ENCODE measurements at places on chromosomes 7 and 10.

DNA sequence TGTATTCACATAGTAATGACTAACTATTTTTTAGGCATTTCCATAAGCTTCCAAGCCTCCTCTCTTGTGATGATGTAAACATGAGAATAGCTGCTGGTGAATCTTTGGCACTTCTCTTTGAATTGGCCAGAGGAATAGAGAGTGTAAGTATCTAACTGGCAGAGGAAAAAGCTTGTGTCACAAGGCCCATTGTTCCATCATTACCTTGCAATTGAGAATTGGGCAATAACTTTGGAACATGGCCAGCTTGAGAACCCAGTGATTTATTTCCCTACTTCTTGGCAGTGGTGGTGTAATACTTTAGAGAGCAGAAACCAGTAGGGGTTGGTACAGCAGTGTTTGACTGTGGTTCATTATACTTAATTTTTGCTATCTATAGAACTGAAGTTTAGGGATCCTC, 12.0 kb downstream of the IFRD1 start:
- no peak for DNase-seq

DNA sequence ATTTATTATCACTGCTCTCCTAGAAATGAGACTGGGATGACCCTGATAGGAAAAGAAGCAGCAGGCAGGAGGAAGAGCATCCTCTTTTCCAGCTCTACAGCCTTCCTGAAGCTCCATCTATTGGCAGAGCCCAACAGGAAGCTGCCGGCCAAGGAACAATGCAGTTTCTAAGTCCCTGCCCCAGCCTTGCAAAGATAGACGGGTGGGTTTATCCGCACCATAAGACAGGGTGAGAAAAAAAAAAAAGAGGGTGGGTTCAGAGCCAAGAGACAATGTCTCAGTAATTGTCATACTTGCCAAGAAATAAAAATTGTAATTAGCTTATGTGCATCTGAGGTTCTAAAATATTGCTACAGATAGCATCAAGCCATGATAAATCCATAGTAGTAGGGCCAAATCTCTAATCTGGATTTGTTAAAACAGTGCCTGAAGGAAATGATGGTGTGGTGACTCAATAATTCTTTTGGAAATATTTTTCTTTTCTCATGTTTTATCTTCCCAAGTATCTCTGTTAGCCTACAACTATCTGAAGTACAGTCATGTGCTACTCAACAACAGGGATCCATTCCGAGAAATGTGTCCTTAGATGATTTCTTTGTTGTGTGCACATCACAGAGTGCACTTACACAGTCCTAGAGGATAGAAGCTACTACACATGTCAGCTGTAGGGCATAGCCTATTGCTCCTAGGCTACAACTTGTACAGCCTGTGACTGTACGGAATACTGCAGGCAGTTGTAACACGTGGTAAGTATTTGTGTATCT, 242.9 kb upstream of the CXCL12 start:
- DNase-seq = no peak

- DNase-seq = no peak
Observed at GRCh38 chr10:94239696-94240095, 123.0 kb downstream of the NOC3L start.

DNA sequence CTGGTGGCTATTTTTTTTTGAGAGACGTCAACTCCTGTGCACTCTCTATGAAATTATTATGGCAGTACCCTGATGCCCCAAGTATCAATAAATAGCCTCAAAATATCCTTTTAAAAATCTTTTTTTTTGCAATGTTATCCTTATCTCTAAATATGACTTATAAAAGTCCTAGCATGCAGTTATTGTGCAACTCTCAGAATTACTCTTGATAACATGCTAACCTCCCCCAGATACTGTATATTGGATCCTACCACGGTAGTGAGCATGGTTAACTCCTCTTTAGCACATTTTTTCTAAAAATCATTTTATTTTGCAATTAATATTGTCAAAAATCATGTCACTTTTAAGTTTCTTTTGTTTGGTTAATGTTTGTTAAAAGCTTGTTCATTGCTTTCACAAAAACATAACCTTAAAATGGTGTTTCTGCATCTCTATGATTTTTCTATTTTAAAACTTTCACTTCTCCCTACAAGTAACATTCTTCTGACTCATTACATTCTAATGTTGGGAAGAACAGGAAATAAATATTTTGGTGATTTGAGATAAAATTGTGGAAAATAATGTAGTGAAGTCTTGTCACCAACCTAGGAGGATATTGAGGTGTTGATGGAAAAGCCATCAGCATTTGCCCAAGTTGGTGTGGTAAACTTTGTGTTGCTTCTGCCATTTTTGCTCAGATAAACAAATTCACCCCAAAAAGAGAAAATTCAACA, 42.1 kb upstream of the ADRA2A start:
- DNase-seq = no peak

GRCh38 chr7:106033735-106034134, 70.7 kb downstream of the CDHR3 start:
- no peak for DNase-seq

GRCh38 chr7:45082031-45082830, 6.5 kb downstream of the NACAD start:
- DNase-seq = no peak

- DNase-seq = no peak
Observed at GRCh38 chr10:29636178-29636577, 1.4 kb upstream of the SVIL start.

DNA sequence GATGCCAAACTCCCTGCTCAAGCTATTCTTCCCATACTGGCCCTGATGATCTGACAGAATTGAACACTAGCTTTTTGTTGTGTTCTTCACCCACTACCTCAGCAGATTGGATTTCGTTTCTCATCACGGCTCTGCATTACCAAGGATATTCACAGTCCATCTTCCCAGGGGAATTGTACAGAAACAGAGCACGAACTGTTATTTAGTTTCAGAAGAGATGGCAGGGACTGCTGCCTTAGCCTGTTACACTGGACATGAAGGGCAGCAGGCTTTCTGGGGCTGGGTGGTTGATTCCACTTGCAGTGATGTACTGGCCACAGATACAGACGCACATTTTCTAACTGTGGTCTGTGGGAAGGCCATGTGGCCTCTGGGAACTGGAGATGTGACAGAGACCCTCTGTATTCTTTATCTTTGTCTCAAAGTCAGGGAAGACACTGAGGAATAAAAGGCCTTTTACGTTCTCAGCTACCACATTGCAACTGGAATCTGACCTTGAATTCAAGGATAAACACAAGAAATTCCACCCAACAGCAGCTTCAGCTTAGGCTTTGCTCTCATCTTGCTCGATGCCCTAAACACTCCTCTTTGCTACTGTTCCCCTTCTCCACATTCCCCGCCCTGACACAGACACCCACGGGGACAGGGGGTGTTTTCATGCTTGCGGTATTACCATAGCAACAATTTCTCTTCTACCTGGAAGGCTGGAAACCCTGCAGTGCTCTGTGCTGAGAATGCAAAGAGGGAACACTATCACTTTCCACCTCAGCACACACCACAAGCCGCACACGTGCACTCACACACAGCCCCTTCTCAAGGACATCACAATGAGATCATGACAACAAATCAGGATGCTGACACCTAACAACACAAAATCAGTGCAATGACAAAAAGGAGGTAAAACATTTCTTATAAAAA, 81.7 kb downstream of the RNF216 start:
- no peak for DNase-seq

DNA sequence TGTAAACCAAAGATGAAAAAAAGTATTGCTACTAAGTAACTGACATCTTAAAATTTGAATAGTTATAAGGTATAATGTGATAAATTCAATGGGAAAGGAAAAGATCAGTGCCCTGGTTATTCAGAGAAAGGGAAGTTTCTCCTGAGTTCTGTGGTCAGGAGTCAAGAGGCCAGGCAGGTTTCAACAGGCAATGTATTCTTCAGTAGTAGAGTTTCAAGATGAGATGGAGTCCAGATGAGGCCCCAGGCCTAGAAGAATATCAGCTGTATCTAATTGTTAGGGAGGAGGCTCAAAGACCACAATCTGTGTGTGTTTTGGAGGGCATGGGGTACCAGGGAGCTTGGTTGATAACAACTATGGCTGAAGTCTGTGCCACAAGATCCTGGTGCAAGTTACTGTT, 101.4 kb upstream of the DLX6 start:
- no peak for DNase-seq

DNA sequence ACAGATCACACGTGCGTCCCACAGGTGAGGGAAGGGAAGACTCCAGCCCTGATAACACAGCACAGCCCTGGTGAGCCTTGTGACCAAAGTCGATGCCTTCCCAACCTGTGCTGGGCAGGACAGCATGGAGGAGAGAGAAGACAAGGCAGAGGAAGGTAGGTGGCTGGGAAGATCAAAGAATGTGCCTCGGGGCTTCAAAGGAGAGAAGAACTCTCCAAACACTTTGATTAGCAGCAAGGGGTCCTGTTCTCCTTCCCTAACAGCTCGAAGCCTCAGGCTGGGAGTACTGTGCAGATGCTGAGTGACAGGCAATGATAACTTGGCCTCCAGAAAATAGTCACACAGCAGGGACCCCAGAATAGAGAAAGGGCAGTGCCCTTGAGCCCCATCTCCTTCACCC, 288.5 kb downstream of the TCERG1L start:
- no peak for DNase-seq

DNA sequence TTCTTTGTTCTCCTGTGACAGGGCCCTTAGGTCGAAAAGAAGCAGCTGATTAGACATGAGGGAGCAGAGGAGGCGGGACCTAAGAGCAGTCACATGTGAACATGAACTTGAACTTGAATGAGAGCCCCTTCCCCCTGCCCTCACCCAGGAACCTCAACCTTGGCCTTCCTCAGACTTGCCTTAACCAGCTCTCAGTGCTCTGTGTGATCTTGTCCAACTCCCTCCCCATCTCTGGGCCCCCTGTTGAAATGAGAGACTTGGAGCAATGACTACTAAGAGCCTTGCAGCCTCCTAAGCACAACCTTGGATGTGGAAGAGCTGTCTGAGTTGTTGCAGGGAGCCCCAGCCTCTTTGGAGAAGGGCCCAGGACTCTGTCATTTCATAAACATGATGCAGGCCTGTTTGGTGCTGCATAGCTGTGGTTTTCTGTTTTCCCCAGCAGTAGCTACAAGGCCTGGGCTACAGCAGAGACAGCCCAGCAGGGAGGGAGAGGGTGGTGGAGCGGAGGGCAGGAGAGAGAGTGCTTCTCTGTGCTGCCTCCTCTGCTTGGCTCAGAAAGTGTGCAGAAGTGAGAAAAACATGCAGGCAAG, 123.9 kb upstream of the ZMIZ1 start:
- no peak for DNase-seq

DNA sequence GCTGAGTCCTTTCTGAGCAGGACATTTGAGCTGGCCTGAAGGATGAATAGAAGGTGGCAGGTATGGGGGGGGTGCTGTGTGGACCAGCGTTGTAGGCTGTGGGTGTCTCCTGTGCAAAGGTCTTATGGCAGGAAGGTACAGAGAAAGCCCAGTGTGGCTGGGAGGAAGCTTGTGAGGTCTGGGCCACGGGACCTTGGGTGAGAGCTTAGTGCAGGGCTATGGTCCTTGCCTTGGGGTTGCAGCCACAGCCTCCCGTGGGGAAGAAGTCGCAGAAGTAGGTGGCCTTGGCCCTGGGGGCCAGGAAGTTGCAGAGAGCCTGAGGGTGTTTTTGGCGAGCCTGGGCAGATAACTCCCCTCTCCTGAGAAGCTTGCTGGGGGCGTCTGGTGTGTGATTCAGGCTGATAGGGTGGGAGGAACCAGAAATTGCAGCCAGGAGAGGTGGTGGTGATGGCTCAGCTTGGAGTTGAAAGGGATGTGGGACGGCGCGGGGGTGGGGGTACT, 172.0 kb upstream of the TNRC18 start:
- DNase-seq = no peak

GRCh38 chr7:24882989-24883621, 96.9 kb downstream of the OSBPL3 start:
- DNase-seq = no peak

DNA sequence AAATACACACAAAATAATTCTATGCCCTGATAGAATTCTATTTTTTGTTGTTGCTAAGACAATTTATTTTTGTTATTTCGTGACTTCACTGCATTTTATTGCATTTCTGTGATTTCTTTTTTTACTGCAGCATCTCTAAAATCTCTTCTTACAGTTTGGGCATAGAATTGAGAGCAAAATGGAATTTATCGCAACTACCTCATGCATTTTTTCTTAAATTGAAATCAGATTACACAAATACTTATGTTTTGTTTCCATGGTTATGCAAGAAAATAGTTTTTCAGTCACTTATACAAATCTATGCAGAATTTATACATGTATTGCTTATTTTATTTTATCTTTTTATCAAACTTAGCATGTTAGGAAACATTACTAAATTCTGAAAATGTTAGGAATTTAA, 781.8 kb upstream of the LRRTM3 start:
- no peak for DNase-seq

- DNase-seq = no peak
Observed at GRCh38 chr7:35717013-35717412, 22.1 kb upstream of the HERPUD2 start.

- DNase-seq = peak; percentile 58
Observed at GRCh38 chr10:97319671-97320479, 804 bp downstream of the FRAT1 start.

DNA sequence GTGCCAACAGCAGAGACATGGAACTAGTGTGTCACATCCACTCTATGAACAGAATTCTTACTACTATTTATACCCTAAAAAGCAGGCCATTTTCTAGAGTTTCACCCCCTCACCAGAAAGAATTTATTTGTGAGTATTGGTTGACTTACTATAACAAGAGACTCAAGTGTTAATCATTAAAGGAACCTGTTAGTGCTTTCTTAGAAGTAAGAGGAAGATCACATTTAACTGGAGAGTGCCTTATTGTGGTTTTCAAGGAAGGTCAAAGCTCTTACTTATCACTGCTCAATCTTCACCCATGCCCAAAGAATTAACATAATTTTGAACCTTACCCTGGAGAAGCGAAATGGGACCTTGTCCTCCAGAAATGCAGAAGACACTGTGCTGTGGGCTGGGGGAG, 169.3 kb upstream of the PRSS1 start:
- no peak for DNase-seq

DNA sequence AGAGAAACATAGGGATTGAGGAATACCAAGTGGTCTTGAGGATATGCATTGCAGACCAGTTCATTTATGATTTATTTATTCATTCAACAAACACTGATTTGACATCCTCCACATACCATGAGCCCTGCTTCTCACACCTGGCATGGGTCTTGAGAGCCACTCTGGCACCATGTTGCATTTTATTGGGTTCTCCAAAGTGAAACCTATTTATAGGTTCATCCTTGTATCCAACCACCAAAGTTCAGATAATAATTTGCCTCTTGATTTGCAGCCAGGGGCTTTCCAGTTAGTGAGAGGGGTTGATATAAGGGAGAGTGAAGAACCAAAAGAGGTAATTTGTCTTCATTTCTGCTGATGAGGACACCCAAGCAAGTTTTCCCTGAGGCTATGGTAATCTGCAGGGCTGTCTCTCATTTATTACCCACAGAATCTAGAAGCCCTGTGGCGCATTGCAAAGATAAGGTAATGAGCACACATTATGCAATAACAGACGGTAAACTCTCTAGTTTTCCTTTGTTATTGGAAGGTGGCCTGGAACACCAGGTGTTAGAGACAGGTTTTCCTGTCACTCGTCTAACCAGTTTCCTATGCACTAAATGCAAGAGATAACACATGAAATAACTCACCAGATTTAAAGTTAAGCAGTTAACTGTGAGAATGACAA, 28.8 kb upstream of the ICA1 start:
- DNase-seq = no peak

GRCh38 chr10:60732807-60733516, 45.3 kb upstream of the CDK1 start:
- DNase-seq = no peak

All from KG1 (cell line).